ENCODE measurements at places on chromosomes 7 and 10.
A peak's percentile ranks its signal among the peaks of the same experiment; 100 is the strongest.

GRCh38 chr7:26376175-26376917, 84.7 kb downstream of the SNX10 start:
- DNase-seq: peak; percentile 36

- no peak for DNase-seq
Observed at GRCh38 chr7:5554287-5554610, 130.6 kb upstream of the TNRC18 start.

- DNase-seq: no peak
Observed at GRCh38 chr10:79296431-79296830, 50.8 kb upstream of the PPIF start.

DNA sequence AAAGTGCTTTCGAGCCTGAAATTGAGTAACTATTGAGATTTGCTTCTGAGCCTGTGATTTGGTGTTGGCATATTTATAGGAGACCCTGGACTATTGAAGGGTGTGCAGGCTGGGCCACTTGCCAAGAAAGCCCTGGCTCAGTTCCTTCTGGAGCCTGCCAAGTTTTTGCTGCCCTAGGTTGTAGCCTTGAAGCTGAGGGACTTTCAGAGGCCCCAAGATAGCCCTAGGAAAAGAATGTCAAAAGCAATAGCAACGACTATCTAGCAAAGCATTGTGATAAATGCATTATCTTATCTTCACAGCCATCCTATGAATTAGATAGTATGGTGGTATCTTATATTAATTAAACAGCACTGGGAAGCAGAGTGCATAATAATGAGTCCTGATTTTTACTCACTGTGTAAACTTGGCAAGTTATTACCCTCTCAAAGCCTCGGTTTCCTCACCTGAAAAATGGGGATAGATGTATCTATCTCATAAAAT, 473.7 kb upstream of the PODXL start:
- DNase-seq: no peak

- DNase-seq: no peak
Observed at GRCh38 chr10:116183733-116184511, 89.1 kb downstream of the GFRA1 start.

GRCh38 chr7:151426904-151427704, 12.8 kb downstream of the CRYGN start:
- no peak for DNase-seq

DNA sequence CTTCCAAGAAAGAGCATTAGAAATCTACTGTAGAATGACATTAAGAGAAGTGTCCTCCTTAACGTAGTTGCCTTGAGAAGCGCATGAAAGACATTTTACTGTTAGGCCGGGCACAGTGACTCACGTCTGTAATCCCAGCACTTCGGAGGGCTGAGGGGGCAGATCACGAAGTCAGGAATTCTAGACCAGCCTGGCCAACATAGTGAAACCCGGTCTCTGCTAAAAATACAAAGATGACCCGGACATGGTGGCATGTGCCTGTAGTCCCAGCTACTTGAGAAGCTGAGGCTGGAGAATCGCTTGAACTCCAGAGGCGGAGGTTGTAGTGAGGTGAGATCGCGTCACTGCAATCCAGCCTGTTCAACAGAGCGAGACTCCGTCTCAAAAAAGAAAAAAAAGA, 28.9 kb downstream of the TARP start:
- no peak for DNase-seq

DNA sequence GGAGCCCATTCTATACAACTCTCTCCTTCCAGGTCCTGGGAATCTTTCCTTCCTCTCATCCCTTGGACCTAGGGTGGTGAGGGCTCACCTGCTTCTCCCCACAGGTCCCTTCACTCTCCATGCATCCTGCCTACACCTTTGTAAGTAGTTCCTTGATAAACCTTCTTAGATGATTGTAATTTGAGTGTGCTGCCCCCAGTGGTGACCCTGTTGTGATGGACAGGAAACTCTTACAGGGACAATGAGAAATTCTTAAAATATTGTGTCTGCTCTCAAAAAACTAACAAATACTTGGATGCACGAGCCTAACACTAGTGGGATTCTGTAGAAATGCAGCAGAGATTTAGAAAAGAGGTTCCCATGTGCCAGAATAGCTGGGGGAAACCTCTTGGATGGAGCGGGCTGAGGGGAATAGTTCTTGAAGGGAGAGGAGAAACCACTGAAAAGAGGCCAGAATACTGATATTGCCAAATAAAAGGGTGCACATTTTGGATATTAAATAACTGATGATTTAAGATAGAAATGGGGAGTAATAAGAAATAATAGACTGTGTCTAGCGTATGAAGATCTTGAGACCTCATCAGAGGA, 6.7 kb upstream of the PAXIP1 start:
- DNase-seq: peak; percentile 32

- no peak for DNase-seq
Observed at GRCh38 chr7:98472521-98472954, 71.6 kb upstream of the BAIAP2L1 start.

DNA sequence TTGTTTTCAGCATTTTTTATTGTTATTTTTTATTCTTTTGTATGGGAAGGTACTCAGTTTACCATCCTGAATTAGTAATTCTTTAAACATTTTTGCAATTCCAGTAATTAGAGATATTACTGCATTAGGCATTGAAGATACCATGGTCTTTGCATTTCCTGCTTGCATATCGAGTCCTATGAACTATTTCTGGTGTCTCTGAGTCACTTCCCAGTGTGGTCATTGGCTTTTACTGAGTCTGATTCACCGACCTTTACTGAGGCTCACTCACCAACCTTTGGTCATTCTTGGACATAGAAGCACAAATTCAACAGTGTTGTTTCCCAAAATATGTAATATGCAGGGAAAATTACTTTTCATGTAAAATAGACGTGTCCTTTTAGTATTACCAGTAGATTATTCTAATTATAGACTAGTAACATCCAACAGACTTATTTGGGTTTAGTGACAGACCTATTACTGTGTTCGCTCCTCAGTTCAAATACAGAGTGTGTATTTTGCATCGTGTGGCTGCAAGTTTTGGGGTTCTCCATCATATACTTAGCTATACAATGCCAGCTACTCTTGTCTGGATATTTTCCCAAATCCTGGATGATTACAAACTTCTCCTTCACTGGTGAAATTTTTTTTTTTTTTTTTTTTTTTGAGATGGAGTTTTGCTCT, 180.7 kb upstream of the PRSS1 start:
- DNase-seq: no peak

- no peak for DNase-seq
Observed at GRCh38 chr10:108450280-108450679, 1285.8 kb upstream of the SORCS1 start.

DNA sequence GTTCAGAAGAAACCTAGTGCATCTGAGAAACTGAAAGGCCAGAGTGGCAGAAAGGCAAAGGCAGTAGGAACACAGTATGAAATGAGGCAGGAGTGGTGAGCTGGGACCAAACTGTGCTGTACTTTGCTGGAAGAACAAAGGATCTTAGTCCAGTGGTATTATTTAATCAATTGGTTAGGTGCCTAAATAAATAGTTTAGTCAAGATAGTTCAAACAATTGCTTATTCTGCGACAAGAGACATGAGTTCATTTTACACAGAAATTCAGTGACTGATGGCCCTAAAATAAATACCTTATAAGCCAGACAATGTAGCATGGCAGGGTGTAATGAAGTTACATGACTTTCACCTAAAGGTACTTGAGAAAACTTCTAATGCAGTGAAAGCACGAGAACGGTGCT, 181.8 kb upstream of the LRRN3 start:
- no peak for DNase-seq

GRCh38 chr10:100827819-100828737, 82.7 kb downstream of the PAX2 start:
- peak; percentile 58 for DNase-seq

- DNase-seq: no peak
Observed at GRCh38 chr7:40498924-40499510, 364.2 kb downstream of the SUGCT start.

Measured in activated CD4-positive, alpha-beta T cell treated with anti-CD3 and anti-CD28 coated beads, Interleukin-2, Interleukin-6, amounts not matched to agents 100 ng/mL and 50 ng/mL, durations not matched to agents 16 hours and 8 hours (primary cell).